ENCODE measurements at places on chromosomes 1 and 21. TPM values are rescaled to one million over a fixed set of nuclear protein-coding genes. Genes with fewer than 3 reads are reported as not detected.
A peak's percentile ranks its signal among the peaks of the same experiment; 100 is the strongest.

The SUSD4 gene
- total RNA-seq = 0.42 TPM

The RNU1-4 gene
- 1,539 TPM for total RNA-seq

The MFAP2 gene
- total RNA-seq = 1.2 TPM

The SFN gene
- 337 TPM for total RNA-seq

The DENND2D gene
- total RNA-seq = 6.0 TPM

The CLCNKB gene
- total RNA-seq = not detected

GRCh38 chr21:42258885-42259407 is 40.0 kb downstream of the ABCG1 start:
- no peak for DNase-seq

DNA sequence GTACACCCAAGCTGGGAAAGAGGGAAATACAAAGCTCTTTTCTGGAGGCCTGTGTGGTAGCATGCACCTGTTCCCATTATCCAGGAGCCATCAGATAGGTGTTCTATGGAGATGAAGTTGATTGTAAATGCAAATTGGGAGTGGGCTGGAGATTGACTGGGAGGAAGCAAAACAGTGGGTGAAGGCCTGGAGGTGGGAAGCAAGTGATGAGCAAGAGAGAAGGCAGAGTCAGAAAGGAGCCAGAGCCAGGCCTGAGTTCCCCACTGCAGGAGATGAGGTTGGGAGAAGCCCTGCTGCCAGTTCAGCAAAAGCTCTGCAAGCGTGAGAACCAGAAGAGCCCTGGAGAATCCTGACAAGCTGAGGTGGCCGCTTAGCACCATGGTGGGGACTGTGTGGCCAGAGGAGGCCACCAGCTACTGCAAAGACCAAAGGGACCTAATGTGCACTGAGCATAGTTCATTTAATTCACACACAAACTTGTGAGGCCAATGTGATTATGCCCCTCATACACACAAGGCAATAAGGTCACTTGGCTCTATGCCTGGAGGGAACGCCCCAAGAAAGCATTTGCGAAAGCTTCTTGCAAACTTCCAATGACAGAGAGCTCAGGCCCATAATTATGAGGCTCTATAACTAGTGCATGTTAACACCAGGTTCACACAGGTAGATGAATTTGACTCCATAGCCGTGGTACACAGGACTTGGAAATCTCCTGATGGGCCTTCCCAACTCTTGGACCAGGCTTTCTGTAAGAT is 73.0 kb upstream of the GRIK3 start:
- no peak for DNase-seq

DNA sequence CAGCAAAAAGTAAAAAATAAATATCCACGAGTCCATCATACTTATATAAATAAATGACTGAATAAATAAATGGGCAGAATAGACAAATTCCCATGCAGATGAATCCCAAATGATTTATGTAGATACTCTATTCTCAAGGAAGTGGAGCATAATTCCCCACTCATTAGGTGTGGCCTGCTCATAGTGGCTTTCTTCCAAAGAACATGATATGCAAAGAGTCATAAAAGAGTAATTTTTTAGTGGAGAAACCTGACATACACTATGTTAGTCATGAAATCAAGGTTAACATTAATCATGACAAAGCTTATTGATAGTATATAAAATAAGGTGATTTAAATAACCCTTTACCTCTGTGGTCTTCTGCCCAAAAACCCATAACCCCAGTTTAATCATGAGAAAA is 298.9 kb downstream of the DPYD start:
- DNase-seq = peak; percentile 11

- DNase-seq = no peak
These were observed 81.5 kb upstream of the MROH9 start for GRCh38 chr1:170853867-170854266.

GRCh38 chr1:63319046-63320021 is 3.0 kb upstream of the FOXD3 start:
- DNase-seq = no peak

GRCh38 chr1:227450489-227450888 is 112.9 kb upstream of the ZNF678 start:
- peak; percentile 30 for DNase-seq

DNA sequence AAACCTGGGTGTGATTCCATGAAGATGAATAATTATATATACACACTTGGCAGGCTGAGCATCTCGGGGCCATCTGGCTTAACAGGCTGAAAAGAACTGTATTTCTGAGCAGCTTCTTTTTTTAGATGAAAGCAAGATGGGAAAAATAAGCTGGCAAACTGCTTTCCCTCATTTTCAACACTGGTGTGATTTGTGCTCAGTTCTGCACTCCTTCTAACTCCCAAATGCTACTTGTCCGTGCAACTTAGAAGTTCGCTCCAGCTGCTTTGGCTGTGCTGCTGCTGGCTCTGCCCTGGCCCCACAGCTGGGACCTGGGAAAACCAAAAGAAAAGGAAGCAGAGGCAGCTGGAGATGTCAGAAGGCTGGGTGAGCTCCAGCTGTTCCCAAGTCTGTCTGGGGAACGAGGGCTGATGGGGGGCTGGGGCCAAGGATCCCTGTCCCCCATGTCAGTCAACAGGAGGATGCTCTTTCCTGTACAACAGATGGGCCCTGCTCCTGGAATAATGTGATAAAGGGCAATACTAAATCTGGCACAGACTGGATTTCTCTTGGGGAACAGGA is 44.9 kb downstream of the PAFAH2 start:
- no peak for DNase-seq

GRCh38 chr1:192256674-192257334 is 60.0 kb upstream of the RGS21 start:
- DNase-seq = no peak

- no peak for DNase-seq
These were observed 70.4 kb downstream of the UBR4 start for GRCh38 chr1:19139711-19140110.

- DNase-seq = no peak
These were observed 43.9 kb upstream of the SGIP1 start for GRCh38 chr1:66489972-66490601.

GRCh38 chr1:98107256-98107655 is 186.4 kb upstream of the DPYD start:
- DNase-seq = no peak

DNA sequence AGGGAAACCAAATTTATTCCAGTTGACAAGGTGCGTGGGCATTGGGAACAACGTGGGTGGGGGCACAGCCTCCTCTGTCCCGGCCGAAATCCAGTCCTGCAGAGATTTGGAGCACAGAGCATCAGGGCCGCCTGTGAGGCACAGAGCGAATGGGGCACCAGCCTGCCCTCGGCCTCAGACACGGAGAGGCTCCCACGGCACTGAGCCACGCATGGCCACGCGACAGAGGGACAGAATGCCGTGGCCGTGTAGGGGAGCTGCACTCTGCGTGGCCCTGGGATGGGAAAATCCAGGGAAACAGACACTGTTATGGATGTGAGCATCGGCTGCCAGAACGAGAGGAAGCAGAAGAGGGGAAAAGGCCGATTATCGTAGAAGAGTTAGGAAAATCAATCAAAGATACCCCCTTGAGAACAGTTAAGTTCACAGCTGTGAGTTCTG is 13.5 kb upstream of the C1orf159 start:
- DNase-seq = no peak

GRCh38 chr1:230337266-230337665 is 88.9 kb downstream of the PGBD5 start:
- no peak for DNase-seq

Measured in MCF 10A (cell line).